A549 treated with Hydrocortisone at 1 μM for 4 hours (cell line): ENCODE measurements at places on chromosomes 4 and X. TPM values are rescaled to one million over a fixed set of nuclear protein-coding genes. Genes with fewer than 3 reads are reported as not detected.

Gene SULT1E1
- total RNA-seq: not detected in 5 replicates

Gene ITIH6
- not detected in 5 replicates for total RNA-seq

Gene CFP
- total RNA-seq: 0.17 to 0.89 TPM (median 0.64 TPM) in 5 replicates

Gene CPLX1
- 0.29 to 0.66 TPM (median 0.61 TPM) in 5 replicates for total RNA-seq

Gene SUPT20HL1
- not detected in 5 replicates for total RNA-seq

Gene PRPS1
- total RNA-seq: 95.2 to 110 TPM (median 98.9 TPM) in 5 replicates

Gene SMIM10L2A
- total RNA-seq: 0.15 to 0.22 TPM (median 0.20 TPM) in 5 replicates

Gene PSAPL1
- 0.26 to 0.40 TPM (median 0.28 TPM) in 5 replicates for total RNA-seq

Gene NPY1R
- total RNA-seq: 0.08 to 0.17 TPM (median 0.12 TPM) in 4 of 5 replicates, not detected in the other
